ENCODE measurements at places on chromosomes 16 and 17.

DNA sequence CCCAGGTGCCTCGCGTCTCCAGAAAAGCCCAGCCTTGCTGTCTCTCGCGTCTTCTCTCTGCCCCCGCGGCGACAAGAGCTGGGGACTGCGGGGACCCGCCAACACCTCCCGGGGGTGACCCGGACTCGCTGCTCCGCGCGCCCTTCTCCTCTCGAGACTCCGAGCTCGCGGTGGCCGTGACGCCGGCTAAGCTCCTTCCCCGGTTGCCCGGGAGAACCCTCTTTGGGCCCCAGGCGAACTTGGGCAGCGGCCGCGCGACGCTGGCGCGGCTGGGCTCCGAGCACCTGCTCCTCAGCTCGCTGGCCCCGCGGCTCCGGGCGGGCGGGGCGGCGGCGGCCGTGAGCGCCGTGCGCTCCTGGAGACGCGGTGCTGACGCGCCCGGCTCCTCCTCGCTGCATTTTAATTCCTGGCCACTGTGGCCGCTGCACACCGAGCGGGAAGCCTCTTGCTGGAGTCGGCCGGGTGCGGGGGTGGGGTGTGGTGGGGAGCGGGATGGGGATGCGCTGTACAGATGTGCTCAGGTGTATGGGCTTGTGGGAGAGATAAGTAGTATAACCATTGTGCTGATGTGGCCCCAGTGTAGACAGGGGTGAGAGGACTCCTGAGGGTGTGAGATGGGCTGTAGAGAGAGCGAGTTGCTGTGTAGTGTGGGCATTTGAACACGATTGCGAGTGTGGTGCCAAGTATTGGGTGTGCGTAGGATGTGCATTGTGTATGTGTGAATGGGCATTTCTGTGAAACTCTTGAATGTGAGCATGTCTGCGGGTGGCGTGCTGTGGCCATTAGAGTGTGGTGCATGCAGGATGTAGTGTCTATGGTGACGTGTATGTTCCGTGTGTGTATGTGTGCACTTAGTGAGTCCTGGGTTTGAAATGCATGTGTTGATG lies at the start of gene ASIC2:
Gene ASIC2, minus strand, starts transcription at position 315 of the 887 bp plus-strand sequence.
- DNase-seq: peak; percentile 15

- no peak for DNase-seq
Measured at GRCh38 chr17:79220201-79220712, 145.6 kb downstream of the ENGASE start.

DNA sequence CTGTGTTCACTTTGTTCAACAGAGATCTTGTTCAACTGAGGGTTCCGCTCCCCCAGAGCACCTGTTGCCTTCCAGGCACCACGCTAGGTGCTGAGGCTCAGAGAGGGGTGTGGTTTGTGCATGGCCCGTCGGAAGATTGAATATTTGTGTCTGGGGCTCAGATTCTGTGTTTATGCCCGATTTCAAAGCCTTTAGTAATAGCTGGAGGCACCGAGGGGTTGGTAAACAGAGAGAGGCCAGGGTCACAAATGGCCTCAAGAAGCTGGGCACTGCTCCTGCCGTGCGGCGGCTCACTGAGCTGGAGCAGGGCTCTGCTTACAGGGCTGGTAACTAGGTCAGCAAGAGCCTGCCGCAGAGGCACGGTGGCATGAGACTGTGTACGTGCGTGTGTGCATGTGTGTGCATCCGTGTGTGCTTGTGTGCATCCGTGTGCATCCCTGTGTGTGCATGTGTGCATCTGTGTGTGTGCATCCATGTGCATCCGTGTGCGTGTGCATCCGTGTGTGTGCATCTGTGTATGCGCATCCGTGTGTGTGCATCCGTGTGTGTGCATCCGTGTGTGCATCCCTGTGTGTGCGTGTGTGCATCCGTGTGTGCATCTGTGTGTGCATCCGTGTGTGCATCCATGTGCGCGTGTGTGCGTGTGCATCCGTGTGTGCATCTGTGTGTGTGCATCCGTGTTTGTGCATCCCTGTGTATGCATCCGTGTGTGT lies 5.4 kb downstream of the ITGAE start:
- DNase-seq: no peak

DNA sequence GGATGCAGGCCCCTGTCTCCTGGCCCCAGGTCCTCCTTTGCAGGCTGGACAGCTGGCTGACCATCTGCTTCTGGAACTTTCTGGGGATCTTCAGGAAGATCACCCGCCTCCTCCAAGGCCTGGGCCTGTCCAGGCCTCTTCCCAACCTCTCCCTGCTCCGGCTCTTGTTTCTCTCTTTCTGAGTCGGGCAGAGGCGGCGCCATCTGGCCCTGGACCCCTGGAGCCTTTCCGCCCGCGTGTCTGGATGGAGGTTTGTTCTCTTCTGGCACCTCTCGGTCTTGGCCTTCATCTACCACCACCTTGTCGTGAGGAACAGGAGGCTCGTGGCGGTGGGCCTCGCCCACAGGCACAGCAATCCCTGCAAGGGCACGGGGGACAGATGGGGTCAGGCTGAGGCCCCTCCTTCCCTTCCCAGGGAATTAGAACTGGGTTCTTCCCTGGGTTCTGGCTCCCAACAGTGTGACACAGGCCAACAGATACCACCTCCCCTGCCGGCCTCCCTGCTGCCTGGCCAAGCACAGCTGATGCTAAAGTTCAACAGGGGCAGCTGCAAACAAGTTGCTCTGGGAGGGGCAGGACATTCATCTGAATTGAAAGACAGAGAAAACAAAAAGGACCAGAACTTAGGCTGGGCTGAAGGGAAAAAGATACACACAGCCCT lies 13.3 kb downstream of the NDUFAF8 start:
- DNase-seq: no peak

GRCh38 chr16:51113236-51114125 lies 37.6 kb downstream of the SALL1 start:
- DNase-seq: no peak

- DNase-seq: no peak
Measured at GRCh38 chr16:78972006-78972405, 628.5 kb downstream of the MAF start.

DNA sequence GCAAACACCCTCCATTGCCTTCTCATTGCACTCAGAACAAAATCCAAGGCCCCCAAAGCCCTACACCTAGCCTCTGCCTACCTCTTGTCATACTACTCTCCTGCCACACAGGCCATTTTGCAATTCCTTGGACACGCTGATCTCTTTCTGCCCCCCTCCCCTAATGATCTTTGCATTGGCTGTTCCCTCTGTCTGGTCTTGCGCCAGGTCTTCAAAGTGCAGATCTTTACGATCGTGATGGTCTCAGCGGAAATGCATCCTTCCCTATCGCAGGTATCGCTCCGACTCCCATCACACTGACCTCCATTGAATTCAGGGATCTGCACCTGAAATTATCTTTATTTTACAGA lies 777 bp upstream of the MOSMO start:
- no peak for DNase-seq

DNA sequence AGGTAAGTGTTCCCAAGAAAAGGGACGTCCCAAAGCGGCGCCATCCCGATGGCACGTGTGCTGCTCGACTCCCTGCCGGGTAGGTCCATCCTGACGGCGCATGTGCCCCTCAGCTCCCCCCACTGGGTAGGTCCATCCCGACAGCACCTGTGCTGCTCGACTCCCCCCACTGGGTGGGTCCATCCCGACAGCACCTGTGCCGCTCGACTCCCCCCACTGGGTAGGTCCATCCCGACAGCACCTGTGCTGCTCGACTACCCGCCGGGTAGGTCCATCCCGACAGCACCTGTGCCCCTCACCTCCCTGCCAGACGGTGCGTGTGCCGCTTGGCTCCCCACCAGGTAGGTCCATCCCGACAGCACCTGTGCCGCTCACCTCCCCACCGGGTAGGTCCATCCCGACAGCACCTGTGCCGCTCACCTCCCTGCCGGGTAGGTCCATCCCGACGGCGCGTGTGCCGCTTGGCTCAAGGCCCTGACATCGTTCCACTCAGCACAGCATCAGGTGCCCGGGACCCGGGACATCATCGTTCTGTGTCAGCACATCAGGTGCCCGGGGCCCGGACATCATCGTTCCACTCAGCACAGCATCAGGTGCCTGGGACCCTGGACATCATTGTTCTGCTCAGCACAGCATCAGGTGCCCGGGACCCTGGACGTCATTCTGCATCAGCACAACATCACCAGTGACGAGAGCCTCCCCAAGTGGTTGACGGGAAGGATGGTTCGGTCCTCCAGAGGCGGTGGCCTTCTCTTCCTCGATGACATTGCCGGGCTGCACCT lies 5.7 kb upstream of the FN3K start:
- DNase-seq: no peak

DNA sequence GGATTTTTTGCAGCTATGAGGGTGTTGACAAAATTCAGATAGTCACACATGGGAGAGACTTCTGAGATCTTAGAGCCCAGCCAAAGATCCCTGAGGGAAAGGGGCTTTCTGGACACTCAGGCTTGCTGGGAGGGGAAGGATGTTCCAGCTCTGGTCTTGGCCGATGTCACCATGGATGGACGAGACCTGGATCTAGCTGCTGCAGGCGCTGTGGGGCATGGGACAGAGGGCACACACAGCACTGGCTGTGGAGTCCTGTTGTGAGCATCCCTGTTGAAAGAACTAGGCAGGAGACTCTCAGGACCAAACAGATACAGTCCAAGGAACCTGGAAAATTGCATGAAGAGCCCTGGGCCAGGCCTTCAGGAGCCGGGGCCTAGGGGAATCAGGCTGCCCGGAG lies 80.1 kb upstream of the SDK2 start:
- no peak for DNase-seq

DNA sequence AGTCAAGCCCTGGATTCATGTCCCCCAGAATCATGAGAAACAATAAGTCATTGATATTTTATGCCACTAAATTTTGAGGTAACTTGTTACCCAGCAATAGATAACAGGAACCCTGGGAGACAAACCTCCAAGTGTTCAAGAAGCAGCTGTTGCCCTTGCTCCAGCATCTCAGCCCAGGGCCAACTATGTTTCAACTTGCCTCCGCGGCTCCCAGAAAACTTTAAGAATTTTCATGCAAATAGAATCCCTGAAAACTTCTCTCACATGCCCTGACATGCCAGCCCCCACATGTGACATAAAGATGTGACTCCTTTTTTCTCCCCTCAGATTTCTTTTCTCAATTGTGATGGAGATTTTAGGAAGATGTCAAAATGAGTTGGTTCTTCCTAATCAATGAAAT lies 22.8 kb downstream of the LYRM9 start:
- no peak for DNase-seq

GRCh38 chr16:71460236-71460635 lies 1.8 kb downstream of the ZNF23 start:
- DNase-seq: no peak

DNA sequence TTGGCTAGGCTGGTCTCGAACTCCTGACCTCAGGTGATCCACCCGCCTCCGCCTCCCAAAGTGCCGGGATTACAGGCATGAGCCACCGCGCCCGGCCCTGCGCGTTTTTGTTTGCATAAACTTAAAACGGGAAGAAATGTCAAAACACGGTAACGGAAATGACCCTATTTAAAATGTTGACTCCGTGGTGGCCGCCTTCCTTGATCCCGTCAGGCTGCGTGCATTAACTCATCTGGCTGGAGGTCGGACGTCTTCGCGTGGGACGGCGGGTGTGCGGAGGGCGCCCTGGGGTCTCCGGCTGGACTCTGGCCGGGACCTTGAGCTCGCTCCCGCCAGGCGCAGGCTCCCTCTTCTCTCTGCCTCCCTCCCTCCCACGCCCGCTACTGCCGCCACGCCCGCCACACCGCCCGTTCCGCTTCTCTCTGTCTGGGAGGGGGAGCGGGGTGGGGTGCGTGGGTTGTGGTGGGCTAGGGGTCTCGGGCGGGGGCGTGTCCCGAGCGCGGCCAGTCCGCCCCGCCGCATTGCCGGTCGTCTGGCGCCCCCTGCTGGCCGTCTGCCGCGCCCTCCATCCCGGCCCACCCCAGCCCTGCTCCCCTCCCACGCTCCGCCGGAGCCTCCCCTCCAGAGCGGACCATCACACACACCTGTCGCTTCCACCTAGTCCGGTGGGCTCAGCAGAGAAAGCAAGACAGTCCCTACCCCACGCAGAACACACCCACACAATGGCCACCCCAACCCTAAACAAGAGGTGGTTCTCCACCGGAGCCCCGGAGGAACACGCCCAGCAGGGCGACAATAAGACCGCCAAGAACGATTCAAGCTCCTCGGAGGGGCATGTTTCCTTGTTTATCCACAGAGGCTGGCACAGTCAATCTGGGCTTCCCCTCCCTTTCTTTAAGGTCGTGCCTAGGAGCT lies 1.2 kb upstream of the CCDC42 start:
- DNase-seq: peak; percentile 88

DNA sequence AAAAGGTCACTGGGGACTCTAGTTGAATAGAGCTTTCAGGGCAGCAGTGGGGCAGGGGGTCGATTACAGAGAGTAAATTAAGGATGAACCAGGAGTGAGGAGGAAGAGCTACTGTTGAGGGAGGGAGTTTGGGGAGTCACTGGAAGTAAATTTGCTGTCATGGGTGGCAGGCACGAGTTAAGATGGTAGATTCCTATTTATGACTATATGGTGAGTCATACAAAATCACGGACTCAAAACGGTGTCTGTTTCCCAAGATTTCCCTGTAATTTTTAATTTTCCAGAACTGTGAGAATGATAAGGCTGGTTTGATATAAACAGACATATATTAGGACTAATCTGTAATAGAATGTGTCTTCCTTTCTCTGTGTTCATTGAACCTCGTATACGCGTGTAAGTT lies 287.6 kb upstream of the GOT2 start:
- no peak for DNase-seq

GRCh38 chr16:67244387-67245185 lies 2.7 kb downstream of the FHOD1 start:
- peak; percentile 87 for DNase-seq

DNA sequence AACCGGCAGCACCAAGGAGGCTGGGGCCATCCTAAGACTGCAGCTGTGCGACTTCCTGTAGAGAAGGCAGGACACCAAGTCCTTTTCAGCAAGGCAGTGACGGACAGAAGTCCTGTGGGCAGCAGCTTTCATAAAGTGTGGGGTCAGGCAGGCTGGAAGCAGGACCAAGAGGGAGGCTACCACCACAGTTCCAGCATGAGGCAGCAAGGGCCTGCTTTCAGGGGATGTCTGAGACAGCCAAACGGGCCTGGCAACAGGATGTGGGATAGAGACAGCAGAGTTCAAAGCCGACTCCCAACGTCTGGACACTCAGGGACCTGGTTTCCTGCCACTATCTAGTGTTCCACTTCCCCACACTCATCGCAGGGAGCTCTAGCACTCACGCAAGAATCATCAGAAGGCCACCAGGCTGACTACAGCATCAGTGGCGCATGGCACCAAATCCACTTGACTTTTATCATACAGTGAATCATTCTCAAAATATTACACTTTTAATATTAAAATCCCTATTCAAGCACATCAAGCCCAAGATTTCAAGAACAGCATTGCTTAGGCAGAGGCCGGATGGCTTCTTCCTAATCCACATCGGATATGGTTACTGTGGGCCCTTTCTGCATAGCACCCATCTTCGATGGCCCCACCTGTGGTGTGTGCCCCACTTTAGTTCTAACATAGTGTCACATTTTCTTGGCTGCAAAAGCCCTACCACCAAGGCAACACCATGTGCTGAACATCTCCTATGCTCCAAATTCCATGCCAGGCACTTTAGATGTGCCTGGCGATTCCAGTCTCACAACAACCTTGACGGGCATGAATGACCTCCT lies 5.2 kb downstream of the USP7 start:
- no peak for DNase-seq
